Activated T-helper 9 cell treated with anti-CD3 and anti-CD28 coated beads, Interleukin-2, amount 50 U/mL, for 16 hours (primary cell): ENCODE measurements at places on chromosomes 16 and 17.

GRCh38 chr16:1818873-1819525 is 7.6 kb downstream of the HAGH start:
- no peak for DNase-seq

GRCh38 chr16:67022531-67023214 is 6.3 kb upstream of the CBFB start:
- DNase-seq, result no peak

GRCh38 chr17:3594976-3595375 is 14.2 kb downstream of the TRPV1 start:
- no peak for DNase-seq

GRCh38 chr16:81505011-81505661 is 60.5 kb downstream of the CMIP start:
- no peak for DNase-seq

DNA sequence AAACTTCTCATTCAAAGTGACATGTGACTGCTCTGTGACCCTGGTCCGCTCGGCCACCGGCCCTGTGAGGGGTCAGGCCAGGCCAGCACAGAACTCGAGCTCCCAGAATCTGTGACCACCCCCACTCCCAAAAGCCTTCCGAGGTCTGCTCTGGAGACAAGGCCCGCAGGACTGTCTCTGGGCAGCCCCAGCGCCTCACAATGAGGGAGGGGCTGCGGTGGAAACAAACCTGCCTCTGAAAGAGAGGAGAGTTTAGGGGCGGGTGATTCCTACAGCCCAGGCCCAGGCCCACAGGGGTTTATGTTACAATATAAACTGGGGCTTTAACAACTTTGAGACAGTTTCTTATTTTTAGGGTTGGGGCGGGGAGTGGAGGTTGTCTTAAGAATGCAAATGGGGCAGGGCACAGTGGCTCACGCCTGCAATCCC is 19.9 kb downstream of the IGFBP4 start:
- no peak for DNase-seq

DNA sequence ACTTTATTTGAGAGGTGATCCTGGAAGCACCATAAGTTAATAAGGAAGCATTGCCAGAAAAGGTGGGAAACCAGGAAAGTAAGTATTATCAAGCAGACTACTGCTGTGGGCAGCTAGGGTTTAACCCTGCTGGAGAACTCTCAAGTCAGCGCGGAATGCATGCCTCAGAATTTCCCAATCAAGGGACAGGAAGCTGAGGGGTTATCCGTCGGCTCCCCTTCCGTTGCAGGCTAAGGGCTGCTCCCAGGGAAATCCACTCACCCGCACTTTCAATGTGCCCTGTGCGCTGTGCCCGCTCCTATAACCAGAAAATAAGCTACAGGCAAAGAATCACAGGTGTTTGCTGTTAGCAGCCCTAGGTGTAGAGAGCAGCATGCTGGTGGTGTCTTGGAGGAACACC is 138.5 kb upstream of the CACNG3 start:
- DNase-seq, result no peak

- DNase-seq, result no peak
Measured at GRCh38 chr16:49487746-49488145, 114.1 kb downstream of the C16orf78 start.
